NCI-H1417 (cell line): ENCODE measurements at places on chromosomes 7 and 10.
A peak's percentile ranks its signal among the peaks of the same experiment; 100 is the strongest.

- DNase-seq: no peak
Measured at GRCh38 chr7:125450749-125451148, 521.1 kb upstream of the POT1 start.

GRCh38 chr7:20407585-20408466, 77.1 kb downstream of the ITGB8 start:
- peak; percentile 85 for DNase-seq

- DNase-seq: no peak
Measured at GRCh38 chr10:114163062-114163461, 10.9 kb downstream of the CCDC186 start.

DNA sequence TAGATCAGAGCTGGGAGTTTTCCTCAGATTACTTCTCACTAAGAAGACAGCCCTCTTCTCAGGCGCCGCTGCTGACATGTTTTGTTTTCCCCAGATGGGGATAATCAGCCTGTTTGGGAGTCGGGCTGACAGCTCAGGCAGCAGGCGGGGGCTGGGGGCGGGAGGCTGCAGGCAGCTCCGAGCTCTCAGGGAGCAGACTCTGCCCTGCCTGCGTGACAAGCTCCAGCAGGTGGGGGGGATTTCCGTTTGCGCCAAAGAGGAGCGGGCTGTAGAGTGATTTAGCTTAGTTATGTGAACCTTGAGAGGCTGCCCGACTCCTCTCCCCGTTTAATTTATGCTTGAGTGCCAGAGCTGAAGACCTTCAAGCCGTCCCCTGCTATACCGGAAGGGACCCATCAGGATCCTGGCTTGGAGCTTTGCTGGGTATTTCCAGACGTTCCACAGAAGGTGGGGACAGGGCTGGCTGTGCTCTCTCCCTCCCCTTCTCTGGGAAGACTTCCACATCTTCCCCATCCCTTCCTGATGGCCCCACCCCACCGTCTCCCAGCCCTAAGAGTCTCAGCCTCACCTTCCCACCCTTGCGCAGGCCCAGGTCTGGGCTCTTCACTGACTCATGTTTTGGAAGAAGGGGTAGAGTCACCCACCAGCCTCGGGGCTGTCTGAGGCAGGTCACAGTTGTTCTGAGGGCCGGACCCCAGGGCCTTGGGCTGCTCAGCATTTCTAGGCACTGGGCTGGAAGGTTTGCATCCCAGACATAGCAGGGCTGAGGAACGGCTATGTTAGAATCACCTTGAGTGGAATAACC, 24.7 kb upstream of the ADCYAP1R1 start:
- DNase-seq: peak; percentile 54

- DNase-seq: no peak
Measured at GRCh38 chr7:157712666-157713235, 375.9 kb downstream of the DNAJB6 start.

DNA sequence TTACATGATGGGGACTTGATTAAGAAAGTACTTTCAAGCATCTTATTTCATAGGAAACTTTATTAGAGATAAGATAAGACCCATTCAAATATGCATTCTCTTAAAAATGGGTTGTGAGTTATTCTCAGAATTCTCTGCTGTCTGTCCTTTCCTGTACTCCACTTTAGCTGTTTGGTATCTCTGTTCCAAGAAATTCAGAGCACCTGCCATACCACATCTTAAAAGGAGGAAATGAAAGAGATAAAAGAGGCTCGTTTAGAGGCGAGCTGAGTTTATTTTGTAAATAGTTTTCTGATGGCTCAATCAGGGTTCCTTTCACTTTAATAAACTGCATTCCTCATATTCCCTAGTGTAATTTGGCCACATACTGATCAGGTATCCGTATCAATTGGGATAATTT, 87.2 kb downstream of the MDFIC start:
- no peak for DNase-seq

GRCh38 chr10:65723525-65723924, 1202.3 kb upstream of the LRRTM3 start:
- DNase-seq: no peak

- DNase-seq: no peak
Measured at GRCh38 chr10:89580243-89580642, 44.8 kb upstream of the SLC16A12 start.

DNA sequence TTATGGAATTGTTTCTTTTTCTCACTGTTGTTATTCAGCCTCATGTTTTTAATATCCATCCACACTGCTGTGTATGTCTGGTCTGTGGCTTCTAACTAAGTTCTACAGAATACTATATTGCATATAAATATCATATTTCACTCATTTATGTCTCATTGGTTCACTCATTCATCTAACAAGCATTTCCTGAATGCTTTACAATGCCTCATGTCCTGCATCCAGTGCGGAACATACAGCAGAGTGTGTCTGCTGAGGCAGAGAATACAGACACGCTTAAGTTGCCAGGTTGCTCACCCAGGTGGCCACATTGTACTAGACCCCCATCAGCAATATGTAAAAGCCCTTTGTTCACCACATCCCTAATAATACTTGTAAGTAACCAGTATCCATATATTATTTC, 111.8 kb upstream of the CNTNAP2 start:
- no peak for DNase-seq

- peak; percentile 75 for DNase-seq
Measured at GRCh38 chr10:28628184-28628893, 49.0 kb upstream of the BAMBI start.

DNA sequence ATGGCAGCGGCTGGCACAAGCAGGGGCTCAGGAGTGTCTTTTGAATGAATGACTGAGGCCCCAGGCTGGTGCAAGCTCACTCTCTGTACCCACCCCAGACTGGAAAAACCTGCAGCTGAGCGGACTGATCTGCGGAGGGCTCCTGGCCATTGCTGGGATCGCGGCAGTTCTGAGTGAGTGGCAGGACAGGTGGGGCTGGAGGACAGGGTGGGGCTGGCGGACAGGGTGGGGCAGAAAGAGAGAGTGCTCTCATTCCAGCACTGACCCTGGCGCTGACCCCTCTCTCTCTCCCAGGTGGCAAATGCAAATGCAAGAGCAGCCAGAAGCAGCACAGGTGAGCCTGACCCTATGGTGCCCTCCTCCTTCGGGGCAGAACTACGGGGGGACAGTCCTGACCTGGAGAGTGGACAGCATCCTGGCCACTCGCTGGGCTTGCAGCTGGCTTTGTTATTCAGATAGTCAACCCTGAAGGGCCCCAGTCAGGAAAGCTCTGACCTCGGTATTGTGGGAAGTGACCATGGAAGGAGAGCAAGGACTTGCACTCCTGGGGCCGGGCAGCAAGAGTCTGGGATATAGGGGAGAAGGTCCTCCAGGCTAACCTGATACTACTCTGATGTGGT, 4.1 kb downstream of the FXYD4 start:
- no peak for DNase-seq

GRCh38 chr7:41206267-41206666, 496.6 kb downstream of the INHBA start:
- no peak for DNase-seq

DNA sequence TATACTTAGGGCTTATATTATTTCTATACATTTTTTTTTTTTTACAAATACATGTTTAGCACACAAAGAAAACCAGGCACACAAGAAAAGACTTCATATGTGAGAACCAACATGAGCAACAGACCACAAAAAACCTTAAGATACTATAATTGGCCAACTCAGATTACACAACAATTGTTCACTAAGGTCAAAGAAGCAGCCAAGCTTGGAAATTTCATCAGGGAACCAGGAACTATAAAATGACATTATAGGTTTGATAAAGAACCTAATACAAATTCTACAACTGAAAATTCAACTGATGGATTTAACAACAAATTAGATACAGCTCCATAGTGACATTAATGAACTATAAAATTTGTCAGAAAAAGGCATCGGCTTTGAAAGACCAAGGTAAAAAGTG, 4.4 kb upstream of the LUC7L2 start:
- no peak for DNase-seq

DNA sequence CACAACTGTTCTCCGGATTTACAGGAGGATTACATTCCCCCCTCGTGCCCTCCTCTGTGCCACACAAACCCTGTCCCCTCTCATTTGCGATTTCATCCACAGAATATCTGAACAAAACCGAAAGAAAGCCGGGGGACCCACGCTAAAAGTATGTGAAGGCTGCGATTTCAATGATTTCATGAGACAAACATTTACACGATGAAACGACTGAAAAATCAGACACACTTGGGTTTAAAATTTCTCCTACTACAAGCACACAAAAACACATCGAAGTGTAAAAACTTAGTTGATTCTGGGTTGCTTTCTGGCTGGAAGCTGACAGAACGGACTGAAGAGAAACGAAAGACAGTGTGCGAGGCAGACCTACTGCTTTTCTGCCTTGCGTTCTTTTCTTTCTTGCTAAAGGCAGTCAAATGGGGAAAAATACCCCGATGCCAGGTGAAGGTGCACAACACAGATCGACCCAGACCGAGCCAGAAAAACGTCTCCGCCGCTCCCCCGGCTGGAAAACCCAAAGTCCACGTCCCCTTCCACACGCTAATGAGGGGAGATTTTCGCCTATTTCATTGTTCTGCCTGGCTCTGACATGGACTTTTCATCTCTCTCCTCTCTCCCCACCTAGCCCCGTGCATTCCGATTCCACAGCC, 1.2 kb downstream of the HIPK2 start:
- peak; percentile 79 for DNase-seq

DNA sequence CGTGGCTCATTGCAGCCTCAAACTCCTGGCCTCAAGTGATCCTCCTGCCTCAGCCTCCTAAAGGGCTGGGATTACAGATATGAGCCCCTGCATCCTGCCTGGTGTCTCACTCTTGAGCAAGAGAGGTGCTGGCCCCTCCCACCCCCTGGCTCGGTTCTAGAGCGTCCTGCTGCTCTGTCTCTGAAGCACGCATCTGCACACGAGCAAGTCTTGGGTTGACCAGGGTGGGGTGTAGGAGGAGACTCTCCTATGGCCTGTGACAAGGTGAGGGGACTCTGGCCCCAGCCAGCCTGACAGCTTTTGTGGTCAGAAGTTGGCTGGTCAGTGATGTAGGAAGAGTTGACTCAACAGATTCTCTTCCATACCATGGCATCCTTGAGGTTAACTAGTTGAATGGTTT, 110.7 kb upstream of the CARD11 start:
- no peak for DNase-seq

- DNase-seq: no peak
Measured at GRCh38 chr7:144545330-144545729, 141.8 kb upstream of the NOBOX start.

DNA sequence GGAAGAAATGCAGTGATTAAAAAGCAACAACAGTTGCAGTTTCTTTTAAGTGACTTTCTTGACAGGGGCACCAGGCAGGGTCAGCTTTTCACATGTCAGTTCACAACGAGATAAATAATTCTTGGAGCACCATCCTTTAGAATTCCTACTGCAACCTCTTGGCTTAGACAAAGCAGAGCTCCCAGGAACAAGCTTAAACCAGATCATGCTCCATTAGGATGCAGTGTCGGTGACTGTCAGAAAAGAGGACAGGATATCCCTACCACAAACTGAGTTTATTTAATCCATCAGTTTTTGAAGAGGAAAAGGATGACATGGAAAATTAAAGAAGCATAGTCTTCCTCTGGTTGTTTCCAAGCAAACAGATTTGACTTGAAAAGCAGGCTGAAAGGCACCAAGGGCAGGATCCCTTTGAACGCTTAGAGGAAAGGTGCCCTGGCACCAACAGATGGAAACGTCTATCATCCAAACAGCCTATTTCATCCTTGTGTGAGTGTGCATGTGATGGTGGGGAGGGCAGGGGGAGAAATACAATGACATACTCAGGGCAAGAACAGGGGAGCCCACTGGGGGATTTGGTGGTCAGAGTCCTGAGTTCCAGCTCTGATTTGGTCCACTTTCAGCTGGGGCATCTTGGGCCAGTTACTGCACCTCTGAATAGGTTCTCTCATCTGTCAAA, 332.1 kb upstream of the AOAH start:
- DNase-seq: no peak

DNA sequence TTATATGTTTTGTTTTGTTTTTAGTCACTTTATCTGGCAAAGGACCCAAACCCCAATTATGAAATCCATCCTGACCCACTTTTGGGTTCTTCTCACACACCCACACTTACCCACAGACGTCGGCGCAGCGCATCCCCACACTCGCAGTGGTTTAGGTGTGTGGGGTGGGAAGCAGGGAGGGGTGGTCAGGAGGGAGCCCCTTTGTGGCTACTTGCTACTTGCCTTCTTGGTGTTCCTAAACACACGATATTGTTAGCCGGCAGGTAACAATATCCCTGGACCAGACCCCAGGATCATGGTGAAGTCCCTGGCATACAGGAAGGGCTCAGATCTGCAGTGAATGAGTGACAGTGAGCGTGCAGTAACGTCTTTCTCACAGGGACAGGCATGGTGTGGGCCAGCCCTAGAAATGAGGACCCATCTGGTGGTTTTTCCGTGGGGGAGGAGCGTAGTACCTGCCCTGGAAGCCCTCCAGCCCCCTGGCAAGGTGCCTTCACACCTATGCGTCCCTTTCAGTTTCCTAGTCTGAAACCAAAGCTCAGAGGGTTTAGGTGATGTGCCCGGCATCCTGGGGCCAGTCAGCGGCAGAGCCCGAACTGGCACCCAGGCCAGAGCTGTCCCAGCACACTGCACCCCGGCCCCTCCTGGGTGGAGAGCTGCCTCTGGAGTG, 4.4 kb downstream of the SPOCK2 start:
- no peak for DNase-seq

DNA sequence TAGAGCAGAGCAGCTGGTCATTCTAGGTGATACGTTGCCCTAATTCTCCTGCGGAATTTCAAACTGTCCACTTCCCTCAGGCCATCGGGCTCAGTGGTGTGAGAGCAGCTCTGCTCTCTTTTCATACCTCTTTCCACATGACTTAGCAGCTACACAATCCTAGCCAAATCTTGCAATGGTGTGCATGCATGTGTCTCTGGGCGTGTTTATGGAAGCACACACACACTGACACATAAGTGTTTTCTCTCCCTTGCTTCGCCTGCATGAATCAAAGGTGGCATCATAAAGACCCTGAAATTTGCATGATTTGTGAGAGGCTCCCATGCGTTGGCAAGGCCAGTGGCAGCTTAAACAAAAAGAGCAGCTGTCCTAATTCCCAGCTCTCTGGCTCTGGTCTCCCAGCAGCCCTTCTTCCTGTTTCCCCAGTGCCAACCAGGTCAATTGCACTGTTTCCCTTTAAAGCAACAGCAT, 1189.5 kb downstream of the GATA3 start:
- DNase-seq: no peak

DNA sequence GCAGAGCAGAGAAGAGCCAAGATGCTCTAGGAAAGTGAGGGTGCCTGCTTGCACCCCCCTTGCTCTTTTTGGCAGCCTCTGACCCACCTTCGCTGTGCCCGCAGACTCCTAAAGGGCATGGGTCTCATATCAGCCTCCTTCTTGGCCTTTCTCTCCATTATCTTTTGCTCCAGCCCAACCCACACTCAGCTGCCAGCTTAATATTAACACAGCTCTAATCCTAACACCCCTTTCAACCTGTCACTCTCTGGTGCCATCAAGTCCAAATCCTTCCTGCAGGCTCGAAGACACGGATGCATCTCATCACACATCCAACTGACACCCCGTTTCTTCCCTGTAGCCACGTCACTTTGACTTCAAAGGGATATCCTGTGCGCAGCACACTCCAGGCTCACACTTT, 171.6 kb upstream of the AUTS2 start:
- no peak for DNase-seq

GRCh38 chr7:142176901-142177300, 65.4 kb downstream of the MGAM2 start:
- DNase-seq: no peak

- DNase-seq: no peak
Measured at GRCh38 chr10:123146894-123147634, 872 bp upstream of the HMX2 start.

- DNase-seq: no peak
Measured at GRCh38 chr7:127652333-127653248, 597 bp downstream of the SND1 start.

- DNase-seq: no peak
Measured at GRCh38 chr7:24283554-24283896, 465 bp upstream of the NPY start.
